ENCODE measurements at places on chromosomes 6 and 20. TPM values are rescaled to one million over a fixed set of nuclear protein-coding genes. Genes with fewer than 3 reads are reported as not detected.

Gene PRND
- 0.89 TPM for total RNA-seq

Gene HCK
- 5.9 TPM for total RNA-seq

Gene TREM1
- 0.63 TPM for total RNA-seq

Gene C20orf202
- total RNA-seq = not detected

Gene OTOR
- not detected for total RNA-seq

Gene GPSM3
- total RNA-seq = 4.2 TPM

Gene SGK2
- 1.2 TPM for total RNA-seq

Gene PNLDC1
- not detected for total RNA-seq

Gene SERPINB1
- 48.1 TPM for total RNA-seq

DNA sequence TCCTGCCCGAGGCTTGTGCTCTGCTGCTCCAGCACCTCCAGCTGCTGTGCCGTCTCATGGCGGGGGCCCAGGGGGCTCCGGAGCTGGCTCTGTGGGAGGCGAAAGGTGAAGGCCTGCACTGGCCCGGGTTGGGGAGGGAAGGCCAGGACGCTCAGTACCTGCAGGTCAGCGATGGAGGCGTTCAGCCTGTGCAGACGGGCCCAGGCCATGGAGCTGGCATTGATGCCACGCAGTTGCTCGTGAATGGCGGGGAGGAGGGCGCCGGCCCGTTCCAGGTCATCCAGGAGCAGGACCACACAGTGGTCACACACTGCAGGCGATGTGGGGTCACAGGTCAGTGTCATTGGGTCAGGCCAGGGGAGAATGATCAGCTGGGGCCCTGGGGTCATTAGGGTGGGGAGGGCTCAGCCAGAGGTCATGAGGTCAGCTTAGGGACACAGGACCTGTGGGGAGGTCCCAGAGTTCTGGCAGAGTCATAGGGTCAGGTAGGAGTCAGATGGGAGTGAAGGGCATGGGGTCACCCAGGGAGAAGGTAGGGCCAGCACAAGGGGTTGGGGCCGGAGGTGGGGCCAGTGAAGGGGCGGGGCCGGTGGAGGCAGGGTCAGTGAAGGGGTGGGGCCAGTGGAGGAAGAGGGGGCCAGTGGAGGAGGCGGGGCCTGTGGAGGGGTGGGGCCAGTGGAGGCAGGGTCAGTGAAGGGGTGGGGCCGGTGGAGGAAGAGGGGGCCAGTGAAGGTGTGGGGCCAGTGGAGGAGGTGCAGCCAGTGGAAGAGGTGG is 18.0 kb downstream of the ADRM1 start:
- DNase-seq = no peak

- no peak for DNase-seq
Observed at GRCh38 chr6:119339941-119340456, 9.6 kb downstream of the MAN1A1 start.

GRCh38 chr6:90387826-90388225 is 91.2 kb upstream of the BACH2 start:
- DNase-seq = no peak

DNA sequence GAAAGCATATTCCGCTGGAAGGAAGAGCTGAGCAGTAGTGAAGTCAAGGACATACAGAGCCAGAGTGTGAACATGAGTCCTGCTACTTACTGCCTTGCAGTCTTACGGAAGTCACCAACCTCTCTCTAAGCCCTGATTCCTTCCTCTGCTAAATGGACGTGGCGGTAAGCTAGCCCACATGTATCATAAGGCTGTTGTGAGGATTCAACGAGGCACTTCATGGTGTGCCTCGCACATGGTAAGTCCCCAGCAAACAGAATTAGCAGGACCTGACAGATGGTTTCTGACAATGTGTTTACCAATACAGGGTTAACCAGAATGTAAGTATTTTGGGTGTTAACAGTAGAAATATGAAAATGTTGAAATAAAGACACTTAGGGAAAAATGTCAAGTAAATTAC is 93.2 kb downstream of the IRF4 start:
- DNase-seq = no peak

DNA sequence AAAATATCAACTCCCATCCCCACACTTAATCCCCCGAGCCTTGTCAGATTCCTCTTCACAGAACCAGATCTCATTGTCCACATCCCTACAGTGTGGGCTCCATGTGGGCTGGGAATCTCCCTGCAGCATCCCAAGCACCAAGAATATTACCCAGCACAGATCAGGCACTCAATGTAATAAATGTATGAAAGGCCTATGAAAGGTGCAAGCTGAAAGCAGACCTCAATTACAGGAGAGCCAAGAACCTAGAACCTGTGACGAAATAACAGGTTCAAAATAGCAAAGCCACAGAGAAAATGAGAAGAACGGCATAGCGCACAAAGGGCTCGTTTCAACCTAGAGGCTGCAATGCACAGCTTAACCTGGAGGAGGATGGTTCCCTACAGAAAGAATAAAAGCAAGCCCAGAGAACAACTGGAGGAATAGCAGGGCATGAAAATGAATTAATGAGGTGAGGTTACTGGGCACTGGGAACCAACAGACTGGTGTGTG is 3.1 kb downstream of the SLC23A2 start:
- no peak for DNase-seq

DNA sequence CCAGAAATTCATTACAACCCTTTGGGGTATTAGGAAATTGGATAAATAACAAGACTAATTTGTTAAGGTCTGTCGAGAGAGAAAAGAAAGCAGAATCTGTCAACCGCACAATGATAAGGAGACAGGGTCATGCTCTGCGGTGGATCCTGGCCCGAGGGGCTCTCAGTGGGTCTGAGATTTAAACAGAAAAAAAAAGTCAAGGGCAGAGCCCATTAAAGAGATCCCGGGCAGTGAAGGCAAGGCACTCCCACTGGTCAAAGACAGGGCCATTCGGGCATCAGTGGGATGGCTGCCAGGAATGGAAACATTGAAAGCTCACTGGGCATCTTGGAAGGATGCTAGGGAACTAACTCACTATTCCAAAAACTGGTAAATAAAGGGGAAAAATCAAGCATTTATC is 77.9 kb downstream of the GNAS-AS1 start:
- DNase-seq = no peak

- DNase-seq = peak; percentile 60
Observed at GRCh38 chr6:110682460-110682853, 132.8 kb downstream of the CDK19 start.

GRCh38 chr6:144710207-144710606 is 425.1 kb downstream of the UTRN start:
- DNase-seq = no peak

DNA sequence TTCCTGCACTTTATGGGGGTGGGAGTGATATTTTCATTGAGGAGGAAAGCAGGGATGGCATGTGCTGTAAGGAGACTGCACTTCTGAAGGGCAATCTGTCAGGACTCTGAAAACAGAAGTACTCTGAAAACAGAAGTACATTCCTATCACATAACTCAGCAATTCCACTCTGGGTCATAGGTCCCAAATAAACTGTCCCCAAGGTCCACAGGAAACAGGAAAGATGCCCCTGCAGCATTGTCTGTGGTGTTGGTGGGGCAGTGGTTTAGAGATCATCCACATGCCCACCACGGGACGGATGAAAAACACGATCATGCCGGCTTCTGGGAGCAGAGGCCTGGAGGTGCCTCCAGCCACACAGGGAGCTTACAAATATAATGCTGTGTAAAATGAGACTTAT is 150.3 kb downstream of the OTOR start:
- no peak for DNase-seq

DNA sequence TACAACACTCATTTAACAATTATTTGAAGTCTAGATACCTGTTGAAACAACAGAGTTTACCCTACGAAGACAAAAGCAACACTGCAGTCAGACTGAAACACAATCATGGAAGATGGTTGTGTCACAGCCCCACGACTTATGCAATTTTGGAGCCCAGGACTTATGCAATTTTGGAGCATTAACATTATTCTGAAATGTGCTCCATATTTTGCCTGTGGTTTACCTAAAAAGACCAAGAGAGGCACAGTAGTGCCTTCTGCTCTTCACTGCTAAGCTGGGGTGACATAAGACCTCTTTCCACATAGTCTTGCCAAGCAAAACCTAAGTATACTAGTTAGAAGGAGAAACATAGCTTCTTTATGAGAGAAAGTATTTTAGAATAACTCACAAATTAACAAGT is 216.5 kb downstream of the PTPRK start:
- no peak for DNase-seq

DNA sequence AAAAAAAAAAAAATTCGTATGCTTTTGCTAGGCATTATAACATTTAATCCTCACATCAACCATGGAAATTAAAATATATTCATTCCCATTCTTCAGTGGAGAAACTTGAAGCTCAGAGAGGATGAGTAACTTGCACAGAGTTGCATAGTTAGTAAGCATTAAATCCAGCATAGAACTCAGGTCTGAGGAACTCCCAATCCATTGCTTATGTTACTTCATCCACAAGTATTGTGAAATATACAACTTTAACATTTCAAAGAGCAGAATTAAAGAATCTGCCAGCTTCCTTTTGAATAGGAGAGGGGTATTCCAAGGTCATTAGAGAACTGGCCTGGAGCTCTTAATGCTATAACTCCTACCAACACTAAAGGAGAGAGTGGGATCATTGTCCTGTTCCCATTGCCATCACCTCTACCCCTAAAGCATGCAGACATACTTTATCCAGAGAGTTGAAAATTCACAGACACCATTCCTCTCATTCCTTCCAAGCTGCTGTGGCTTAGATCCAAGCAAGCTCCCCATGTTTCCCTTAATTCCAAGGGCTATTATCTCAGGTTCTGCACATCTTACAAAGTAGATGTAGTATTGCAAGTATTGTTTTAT is 91.9 kb downstream of the FLRT3 start:
- no peak for DNase-seq

- no peak for DNase-seq
Observed at GRCh38 chr6:165439928-165440554, 130.6 kb upstream of the C6orf118 start.

DNA sequence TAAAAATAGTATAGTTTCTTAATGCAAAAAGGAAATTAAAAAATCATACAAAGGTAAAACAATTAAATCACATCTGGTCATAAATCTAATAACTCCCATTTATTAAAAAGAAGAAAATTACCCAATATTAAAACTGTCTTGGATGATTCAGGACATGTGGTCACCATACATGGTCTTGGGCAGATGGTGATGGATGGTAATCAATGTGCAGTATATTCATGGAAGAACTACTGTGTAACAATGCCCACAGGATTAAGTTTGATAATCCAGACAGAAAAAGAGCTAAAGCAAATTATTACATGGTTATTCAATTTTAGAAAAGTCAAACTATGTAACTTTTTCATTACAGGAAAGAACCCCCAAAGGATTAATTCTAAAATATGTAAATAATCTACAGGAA is 480.6 kb downstream of the QKI start:
- no peak for DNase-seq

Measured in thyroid gland (tissue), 4 donors.